ENCODE measurements at places on chromosomes 4 and X. TPM values are rescaled to one million over a fixed set of nuclear protein-coding genes. Genes with fewer than 3 reads are reported as not detected.
A peak's percentile ranks its signal among the peaks of the same experiment; 100 is the strongest.

ERCC6L gene
- total RNA-seq: 18.1 TPM

IBSP gene
- total RNA-seq: not detected

MRFAP1 gene
- 328 TPM for total RNA-seq

ASB11 gene
- not detected for total RNA-seq

TMPRSS11B gene
- total RNA-seq: not detected

ARHGAP36 gene
- total RNA-seq: 0.37 TPM

GRCh38 chr4:38832624-38833528 lies 23.7 kb downstream of the TLR6 start:
- H3K4me1 ChIP-seq: no peaks in the 10 kb centered on the region
- H3K27ac ChIP-seq: no peak overlapping the region
- H3K36me3 ChIP-seq: no peaks in the 10 kb centered on the region
- H3K27me3 ChIP-seq: no peaks in the 10 kb centered on the region
- DNase-seq: peak; percentile 41
- H3K4me3 ChIP-seq: no peak overlapping the region

DNA sequence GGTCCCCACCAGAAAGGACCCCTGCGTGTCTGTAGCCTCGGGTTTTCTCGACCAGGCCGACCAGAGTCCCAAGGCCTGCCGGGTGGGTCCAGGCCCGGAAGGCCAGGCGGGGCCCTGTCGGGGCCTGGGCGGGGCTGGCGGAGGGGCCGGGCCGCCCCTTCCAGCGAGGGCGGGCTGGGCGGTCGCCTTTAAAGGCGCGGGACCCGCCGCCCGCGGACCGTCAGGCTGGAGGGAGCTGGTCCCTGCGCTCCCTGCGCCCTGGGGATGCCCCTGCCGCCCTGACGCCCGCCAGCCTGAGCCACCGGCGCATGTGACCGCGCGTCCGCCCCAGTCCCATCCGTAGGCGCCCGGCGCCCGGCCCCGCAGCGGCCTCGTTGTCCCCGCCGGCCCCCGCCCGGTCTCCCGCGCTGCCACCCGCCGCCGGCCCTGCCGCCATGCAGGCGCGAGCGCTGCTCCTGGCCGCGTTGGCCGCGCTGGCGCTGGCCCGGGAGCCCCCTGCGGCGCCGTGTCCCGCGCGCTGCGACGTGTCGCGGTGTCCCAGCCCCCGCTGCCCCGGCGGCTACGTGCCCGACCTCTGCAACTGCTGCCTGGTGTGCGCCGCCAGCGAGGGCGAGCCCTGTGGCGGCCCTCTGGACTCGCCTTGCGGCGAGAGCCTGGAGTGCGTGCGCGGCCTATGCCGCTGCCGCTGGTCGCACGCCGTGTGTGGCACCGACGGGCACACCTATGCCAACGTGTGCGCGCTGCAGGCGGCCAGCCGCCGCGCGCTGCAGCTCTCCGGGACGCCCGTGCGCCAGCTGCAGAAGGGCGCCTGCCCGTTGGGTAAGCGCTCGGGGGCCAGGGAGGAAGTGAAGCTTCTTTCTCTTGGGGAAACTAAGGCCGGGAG lies at the start of gene HTRA3:
Gene HTRA3, plus strand, starts transcription at position 220 of the 883 bp plus-strand sequence. Its CDS starts 215 bp downstream, at position 435.
- peak within 1 kb of the TSS; percentile 72 for H3K4me3 ChIP-seq
- no peaks in the 10 kb centered on the region for H3K4me1 ChIP-seq
- DNase-seq: peak; percentile 68
- peaks cover 9% of the 10 kb centered on the region for H3K27me3 ChIP-seq

- no peaks in the 10 kb centered on the region for H3K27me3 ChIP-seq
- DNase-seq: no peak
- H3K27ac ChIP-seq: no peak overlapping the region
- H3K36me3 ChIP-seq: peaks cover 40% of the 10 kb centered on the region
- H3K4me3 ChIP-seq: no peak overlapping the region
- H3K4me1 ChIP-seq: no peaks in the 10 kb centered on the region
Observed at GRCh38 chrX:48813644-48814043, 11.8 kb downstream of the HDAC6 start.

GRCh38 chr4:116551806-116552205 lies 533.6 kb downstream of the TRAM1L1 start:
- no peaks in the 10 kb centered on the region for H3K36me3 ChIP-seq
- no peaks in the 10 kb centered on the region for H3K27me3 ChIP-seq
- no peak overlapping the region for H3K4me3 ChIP-seq
- DNase-seq: no peak

- H3K27me3 ChIP-seq: no peaks in the 10 kb centered on the region
- H3K36me3 ChIP-seq: no peaks in the 10 kb centered on the region
- DNase-seq: no peak
- H3K4me1 ChIP-seq: peaks cover 4% of the 10 kb centered on the region
- H3K4me3 ChIP-seq: no peak overlapping the region
- no peak overlapping the region for H3K27ac ChIP-seq
Observed at GRCh38 chr4:122616915-122617596, 3.8 kb downstream of the IL21 start.

DNA sequence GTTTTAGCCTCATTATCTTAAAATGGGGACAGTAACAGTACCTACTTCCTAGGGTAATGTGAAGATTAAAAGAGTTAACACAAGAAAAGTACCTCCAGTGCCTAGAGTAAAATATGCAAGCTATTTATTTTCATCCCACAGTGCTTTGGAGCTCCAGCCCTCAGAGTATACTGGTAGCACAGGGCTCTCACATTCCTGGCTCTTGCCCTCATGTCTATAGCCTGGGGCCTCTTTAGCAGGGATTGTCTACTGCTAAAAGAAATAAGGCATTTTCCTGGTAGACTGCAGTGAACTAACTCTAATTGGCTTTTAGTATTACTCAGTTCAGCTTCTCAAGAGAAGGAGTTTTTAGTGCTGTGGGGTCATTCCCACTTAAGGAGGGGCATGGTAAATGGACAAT lies 60.8 kb downstream of the RRAGB start:
- no peaks in the 10 kb centered on the region for H3K36me3 ChIP-seq
- H3K27ac ChIP-seq: no peak overlapping the region
- H3K4me3 ChIP-seq: no peak overlapping the region
- DNase-seq: no peak

GRCh38 chr4:144574509-144574908 lies 71.4 kb upstream of the HHIP start:
- H3K4me1 ChIP-seq: no peaks in the 10 kb centered on the region
- no peak overlapping the region for H3K27ac ChIP-seq
- no peak for DNase-seq
- no peak overlapping the region for H3K4me3 ChIP-seq
- no peaks in the 10 kb centered on the region for H3K27me3 ChIP-seq

GRCh38 chr4:188107931-188108843 lies 1.2 kb downstream of the TRIML2 start:
- H3K27ac ChIP-seq: peak overlapping the region; percentile 97
- H3K27me3 ChIP-seq: no peaks in the 10 kb centered on the region
- DNase-seq: peak; percentile 64

GRCh38 chr4:129747756-129748155 lies 651.8 kb downstream of the C4orf33 start:
- no peaks in the 10 kb centered on the region for H3K36me3 ChIP-seq
- H3K27ac ChIP-seq: no peak overlapping the region
- no peak for DNase-seq
- H3K4me1 ChIP-seq: no peaks in the 10 kb centered on the region

DNA sequence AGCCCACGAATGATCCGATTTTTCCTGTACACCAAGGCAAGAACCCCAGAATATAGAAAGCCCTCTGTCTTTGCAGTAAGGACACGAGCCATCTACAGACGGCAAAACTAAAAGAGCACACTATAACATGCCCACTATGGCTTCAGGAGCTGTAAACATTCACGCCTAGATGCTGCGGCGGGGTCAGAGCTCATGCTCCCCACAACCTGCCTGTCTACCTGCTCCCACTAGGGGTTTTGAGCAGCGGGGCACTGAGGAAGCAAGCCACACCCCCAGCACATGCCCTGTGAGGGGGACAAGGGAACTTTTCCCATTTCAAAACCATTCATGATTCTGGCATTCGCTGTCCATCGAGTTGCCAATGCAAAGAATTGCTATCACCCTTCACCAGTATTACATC lies 144.8 kb downstream of the PAPSS1 start:
- H3K4me1 ChIP-seq: no peaks in the 10 kb centered on the region
- DNase-seq: no peak
- H3K36me3 ChIP-seq: no peaks in the 10 kb centered on the region
- no peak overlapping the region for H3K27ac ChIP-seq

- H3K36me3 ChIP-seq: peaks cover 2% of the 10 kb centered on the region
- H3K27me3 ChIP-seq: no peaks in the 10 kb centered on the region
- no peak overlapping the region for H3K4me3 ChIP-seq
- DNase-seq: no peak
Observed at GRCh38 chr4:8391972-8392371, 48.6 kb downstream of the ACOX3 start.

DNA sequence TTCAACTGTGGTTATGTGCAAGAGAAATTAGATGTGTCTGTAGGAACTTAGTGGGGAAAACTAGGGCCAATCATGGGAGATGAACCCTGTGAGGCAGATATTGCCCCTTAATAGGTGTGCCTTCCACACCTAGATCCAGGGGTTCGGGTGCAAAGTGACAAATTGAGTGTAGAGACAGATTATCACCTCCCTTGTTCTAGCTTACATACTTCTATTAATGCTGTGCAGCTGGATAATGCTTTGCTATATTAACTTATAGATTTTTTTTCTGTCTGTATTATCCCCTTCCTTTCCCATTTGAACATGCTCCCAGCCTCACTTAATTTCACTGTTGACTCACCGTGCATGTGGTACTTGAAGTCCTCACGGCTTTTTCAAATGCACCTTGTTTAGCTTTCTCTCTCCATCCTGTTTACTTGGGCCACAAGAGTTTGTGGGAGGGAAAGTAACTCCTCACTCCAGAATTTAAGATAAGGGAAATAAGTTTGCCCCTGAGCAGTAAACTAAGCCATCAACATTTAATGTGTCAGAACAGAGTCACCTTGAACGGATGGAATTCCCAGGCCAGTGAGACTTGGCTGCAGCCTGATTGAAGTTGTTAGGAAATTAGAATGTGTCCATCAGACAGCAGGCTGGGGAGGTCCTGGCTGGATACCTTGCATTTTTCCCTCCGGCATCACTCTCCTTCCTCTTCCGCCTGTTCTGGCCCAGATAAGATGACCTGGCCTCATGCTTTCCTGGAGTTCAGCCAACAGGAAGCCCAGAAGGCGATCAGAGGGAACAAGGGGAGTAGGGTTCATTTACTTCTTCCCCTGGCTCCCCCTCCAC lies 478.4 kb downstream of the BCOR start:
- peaks cover 12% of the 10 kb centered on the region for H3K4me1 ChIP-seq
- no peak overlapping the region for H3K4me3 ChIP-seq
- H3K27ac ChIP-seq: no peak overlapping the region
- DNase-seq: no peak
- peaks cover 12% of the 10 kb centered on the region for H3K36me3 ChIP-seq
- H3K27me3 ChIP-seq: no peaks in the 10 kb centered on the region

GRCh38 chrX:149522916-149523315 lies 17.8 kb upstream of the IDS start:
- no peak for DNase-seq
- H3K4me1 ChIP-seq: 0 out of 2 replicates have a peak, but pooled peaks cover 4% of the 10 kb centered on the region
- H3K4me3 ChIP-seq: no peak overlapping the region
- no peak overlapping the region for H3K27ac ChIP-seq

DNA sequence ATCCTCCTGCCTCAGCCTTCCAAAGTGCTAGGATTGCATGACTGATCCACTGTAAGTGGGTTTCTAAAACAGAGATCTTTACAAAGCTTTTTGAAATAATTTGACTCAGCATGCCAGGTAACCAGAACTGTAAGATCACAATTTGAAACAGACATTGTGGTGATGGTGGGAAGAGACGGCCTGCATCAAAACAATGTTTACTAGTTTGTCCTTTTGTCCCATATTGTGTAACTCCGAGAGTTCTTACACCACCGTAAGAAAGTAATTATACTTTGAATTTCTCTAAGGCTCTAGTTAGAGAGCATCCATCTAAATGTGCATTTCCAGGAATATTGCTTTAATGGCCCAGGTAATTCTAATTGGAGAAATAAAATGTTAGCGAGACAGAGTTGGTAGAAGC lies 594 bp upstream of the ARHGAP24 start:
- DNase-seq: no peak
- H3K36me3 ChIP-seq: no peaks in the 10 kb centered on the region
- no peaks in the 10 kb centered on the region for H3K4me1 ChIP-seq
- H3K27ac ChIP-seq: no peak overlapping the region
- H3K4me3 ChIP-seq: peak overlapping the region; percentile 91
- no peaks in the 10 kb centered on the region for H3K27me3 ChIP-seq

DNA sequence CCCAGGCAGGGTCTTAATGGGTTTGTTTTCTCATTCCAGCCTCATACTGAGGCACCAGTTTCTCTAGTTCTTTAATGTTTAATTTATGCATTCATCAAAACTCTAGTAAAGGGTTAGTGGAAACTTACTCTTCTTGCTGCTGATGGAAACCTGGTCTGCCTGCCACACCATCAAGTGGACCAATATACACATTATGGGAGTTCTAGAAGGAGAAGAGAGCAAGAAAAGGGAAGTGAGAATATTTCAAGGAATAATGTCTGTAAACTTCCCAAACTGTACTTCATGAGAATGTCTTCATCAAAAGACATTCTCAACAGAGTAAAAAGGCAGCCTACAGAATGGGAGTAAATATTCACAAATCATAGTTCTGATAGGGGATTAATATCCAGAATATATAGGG lies 20.9 kb upstream of the DHX15 start:
- H3K4me1 ChIP-seq: peaks cover 1% of the 10 kb centered on the region
- no peak overlapping the region for H3K4me3 ChIP-seq
- H3K27me3 ChIP-seq: no peaks in the 10 kb centered on the region
